ENCODE measurements at places on chromosomes 6 and 20. TPM values are rescaled to one million over a fixed set of nuclear protein-coding genes. Genes with fewer than 3 reads are reported as not detected.

DNA sequence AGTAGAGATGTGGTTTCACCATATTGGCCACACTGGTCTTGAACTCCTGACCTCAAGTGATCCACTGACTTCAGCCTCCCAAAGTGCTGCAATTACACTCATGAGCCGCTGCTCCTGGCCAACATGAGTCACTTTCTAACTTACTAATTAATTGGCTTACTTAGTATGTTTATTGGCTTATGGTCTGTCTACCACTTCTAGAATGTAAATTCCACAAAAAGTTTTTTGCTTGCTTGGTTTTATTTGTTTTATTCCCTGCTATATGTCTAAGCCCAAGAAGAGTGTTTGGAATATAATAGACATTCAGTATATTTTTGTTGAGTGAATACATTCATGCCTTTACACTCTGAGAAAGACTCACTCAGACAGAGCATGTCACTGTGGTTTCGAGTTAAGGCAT, 86.0 kb downstream of the SAMD3 start:
- DNase-seq, result no peak

- no peak for DNase-seq
Measured at GRCh38 chr20:19967445-19967844, 49.7 kb upstream of the NAA20 start.

The SLA2 gene
- total RNA-seq, result under 0.01 TPM

DNA sequence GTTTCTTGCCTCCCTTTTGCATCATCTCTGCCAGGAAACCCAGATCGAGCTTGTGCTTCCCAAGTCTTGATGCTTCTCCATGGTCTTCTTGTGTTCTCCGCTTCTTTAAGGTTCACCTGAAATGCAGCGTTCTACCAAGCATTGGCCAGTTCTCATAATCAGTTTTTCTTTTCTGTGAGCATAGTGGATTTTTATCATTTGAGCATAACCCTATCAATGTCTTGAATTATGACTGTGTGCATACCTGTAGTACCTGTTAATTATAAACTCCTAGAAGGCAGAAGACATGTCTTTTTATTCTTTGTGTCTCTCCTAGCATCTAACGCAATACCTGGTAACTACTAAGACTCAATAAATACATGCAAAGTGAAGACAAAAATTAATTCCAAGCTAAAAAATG, 804.4 kb upstream of the FLRT3 start:
- DNase-seq, result no peak

GRCh38 chr6:148570456-148570855, 176.4 kb upstream of the UST start:
- no peak for DNase-seq

DNA sequence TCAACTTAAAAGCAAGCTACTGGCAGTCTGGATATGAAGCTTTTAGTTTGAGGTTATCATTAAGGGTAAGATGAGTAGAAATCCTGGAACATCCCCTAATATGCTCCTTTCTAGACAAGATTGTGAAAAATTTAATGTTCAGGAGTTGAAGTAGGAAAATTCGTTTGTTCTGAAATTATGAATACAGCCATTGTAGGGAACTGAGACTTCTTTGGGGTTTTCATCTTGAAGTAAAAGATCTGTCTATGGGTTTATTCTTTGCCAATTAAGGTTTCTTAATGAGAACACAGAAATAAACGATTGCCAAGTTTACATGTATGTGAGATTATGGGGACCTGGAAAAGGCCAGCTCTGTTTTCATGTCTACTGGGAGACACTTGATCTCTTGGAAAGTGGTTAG, 225.6 kb upstream of the MOCS1 start:
- no peak for DNase-seq
